Large intestine (tissue), 12 donors: ENCODE measurements at places on chromosomes 6 and 20.

GRCh38 chr6:112085286-112086065, 1.8 kb downstream of the TUBE1 start:
- DNase-seq = no peak

DNA sequence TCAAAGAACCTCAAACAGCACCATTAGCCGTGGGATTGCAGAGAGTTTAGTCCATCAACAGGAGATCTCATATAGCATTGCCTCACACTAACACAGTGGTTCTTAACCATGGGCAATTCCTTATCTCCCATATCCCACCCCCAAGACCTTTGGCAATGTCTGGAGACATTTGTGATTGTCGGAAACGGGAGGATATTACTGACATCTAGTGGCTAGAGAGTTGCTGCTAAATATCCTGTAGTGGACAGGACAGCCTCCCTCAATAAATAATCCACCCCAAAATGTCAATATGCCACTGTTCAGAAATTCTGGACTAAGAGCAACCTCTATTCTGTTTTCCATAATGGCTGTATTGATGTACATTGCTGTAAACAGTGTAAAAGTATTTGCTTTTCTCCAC, 210.1 kb upstream of the CCN2 start:
- peak; percentile 29 for DNase-seq

GRCh38 chr20:12775041-12775440, 233.7 kb upstream of the SPTLC3 start:
- DNase-seq = no peak

DNA sequence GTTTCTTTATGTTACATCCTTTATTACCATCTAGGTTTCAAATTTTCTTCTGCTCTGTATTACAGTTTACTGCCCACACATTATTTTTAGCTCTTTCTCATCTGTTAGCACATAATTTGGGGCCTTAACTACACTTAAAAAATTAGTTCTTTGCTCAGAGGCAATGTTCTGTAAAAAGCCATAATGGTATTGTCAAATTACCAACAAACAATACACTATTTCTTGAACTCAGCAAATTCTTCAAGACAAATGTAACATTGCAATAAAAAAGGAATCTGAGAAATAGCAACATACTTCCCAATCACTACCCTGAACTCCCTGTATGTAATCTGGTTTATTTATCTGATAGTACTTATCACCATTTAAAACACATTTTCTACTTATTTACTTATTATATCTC, 448.6 kb upstream of the OPRM1 start:
- DNase-seq = no peak

DNA sequence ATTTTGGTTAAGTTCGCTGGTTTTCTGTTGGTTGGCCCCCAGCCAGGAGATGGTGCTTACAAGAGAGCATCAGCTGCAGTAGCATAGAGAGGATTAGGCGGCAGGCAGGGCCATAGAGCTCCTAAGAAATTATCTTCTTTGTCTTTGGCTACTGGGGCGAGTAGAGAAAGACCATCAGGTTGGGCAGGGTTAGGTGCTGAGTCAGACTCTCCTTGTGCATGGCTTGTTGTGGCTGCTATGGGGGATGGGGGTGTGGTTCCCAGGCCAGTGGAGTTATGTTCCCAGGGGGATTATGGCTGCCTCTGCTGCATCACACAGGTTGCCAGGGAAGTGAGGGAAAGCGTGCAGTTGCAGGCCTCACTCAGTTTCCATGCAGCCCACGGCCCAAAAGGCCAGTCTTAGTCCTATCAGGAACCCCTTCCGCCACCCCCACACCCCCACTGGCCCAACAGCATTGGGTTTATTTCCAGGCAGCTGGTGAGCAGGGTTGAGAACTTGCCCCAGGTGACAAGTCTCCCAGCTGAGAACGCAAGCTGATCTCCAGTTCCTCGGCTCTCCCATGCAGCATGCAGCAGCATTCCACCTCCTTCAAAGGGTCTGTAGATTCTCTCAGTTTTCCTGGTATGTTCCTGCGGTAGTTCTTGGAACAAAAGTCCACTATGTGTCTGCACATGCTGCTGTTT, 243.7 kb downstream of the UTRN start:
- no peak for DNase-seq

DNA sequence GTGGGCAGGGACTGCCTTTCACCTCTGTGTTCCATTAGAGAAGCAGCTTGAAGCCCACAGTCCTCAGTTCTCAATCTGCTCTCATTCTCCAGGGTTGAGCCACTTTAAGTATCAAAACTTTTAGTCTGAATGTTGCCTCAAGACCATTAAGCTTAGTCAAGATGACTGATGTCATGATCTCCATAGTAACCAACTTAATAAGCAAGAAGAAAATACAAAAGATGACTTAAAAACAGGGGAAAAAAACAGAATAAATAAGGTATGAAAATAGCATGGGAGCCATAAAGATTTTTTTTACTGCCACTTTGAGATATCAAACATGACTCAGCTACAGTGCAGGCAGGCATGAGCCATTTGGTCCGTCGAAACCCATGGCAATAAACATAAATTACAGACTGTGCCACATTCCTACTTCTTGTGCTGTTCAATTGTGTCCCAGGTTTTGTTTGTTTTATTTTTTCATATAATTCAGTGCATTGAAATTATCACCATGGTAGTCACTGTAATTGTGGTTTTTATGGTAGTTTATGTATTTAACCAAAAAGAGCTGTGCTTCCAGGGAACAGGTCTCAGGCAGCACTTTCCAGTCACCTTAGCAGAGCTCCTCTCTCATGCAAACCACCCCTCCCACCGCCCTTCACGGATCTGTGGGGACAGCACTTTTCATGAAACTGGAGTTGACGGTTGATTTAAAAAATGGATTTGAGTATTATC, 156.5 kb upstream of the INSM1 start:
- peak; percentile 16 for DNase-seq

DNA sequence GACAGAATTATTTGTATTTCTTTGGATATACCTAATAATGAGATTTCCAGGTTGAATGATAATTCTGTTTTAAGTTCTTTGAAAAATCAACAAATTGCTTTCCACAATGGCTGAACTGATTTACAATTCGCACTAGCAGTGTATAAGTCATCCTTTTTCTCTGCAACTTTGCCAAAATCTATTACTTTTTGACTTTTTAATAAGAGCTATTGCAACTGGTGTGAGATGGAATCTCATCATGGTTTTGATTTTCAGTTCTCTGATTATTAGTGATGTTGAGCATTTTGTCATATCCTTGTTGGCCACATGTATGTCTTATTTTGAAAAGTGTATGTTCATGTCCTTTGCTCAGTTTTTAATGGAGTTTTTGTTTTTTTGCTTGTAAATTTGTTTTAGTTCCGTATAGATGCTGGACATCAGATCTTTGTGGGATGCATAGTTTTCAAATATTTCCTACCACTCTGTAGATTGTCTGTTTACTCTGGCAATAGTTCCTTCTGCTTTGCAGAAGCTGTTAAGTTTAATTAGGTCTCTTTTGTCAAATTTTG, 409.8 kb upstream of the CITED2 start:
- DNase-seq = no peak

DNA sequence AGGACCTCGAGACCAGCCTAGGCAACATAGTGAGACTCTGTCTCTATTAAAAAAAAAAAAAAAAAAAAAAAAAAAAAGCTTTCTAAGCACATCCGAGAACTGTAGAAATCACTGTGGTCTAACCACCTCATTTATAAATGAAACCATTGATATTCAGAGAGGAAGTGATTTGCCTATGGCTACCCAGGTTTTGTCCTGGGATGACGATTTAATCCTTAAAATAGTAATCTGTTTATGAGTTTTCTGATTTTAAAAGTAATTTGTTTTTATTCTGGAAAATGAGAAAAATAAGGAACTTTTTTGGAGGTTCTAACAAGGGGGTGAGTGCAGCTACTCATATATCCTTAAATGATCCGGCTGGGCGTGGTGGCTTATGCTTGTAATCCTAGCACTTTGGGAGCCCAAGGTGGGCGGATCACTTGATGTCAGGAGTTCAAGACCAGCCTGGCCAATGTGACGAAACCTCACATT, 6.5 kb upstream of the BTN3A2 start:
- DNase-seq = no peak

DNA sequence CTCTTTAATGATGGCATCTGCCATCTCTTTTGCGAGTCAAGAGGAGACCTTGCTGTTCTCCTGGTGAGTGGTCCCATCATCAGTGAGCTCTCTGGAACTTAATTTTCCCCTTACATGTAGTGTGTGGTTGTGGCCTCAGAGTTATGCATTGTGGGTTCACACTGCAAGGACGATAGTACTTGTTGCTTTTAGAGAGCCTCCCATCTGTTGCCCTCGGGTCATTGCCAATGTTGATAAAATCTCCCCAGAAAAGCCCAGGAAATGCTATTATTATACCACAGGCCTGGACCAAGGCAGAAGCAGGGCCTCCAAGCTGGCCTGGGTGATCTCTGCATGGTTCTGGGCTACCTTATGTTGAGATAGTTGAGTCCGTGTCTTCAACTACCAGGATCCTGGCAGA, 241.6 kb downstream of the BMP7 start:
- no peak for DNase-seq

- DNase-seq = no peak
Observed at GRCh38 chr6:131029626-131030297, 33.3 kb downstream of the EPB41L2 start.

DNA sequence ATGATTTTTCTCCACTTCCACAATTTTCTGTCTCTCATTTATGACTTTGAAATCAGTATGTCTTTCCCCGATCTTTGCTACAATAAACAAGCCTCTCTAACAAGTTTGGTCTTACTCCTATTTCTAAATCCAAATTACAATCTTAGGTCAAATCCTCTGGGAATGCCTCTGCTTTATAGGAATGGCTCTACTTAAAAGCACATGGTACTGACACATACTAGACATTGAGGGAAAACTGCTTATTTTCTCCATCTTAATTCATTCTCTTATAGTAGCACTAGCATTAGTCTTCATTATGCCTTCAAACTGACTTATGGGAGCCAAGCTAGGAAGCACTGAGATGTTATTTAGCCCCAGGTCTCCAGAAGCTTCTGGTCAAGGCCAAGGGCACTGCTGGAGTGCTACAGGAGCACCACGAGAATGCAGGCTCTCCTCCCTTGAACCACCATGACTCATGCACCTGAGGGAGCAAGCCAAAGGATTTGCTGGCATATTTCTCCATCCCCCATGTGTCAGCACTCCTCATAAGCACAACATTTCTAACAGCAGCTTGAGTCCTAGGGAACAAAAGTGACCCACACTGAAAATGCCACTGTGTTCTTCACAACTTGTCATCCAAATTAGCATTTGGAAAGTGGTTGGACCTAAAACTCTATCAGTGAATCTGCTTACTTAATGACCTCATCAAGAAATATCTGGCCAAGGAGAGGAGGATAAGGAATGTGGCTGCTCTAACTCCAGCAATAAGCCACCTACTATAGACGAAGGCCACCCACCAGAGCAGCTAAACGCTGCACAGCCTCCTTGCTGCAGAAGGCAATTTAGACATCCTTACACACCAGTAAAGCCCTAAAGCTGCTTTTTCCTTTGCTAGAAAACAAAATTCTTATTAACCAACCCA, 156.8 kb upstream of the KCNQ5 start:
- no peak for DNase-seq

- no peak for DNase-seq
Observed at GRCh38 chr6:21845439-21846140, 252.0 kb downstream of the SOX4 start.

- peak; percentile 94 for DNase-seq
Observed at GRCh38 chr6:80638213-80639055, 532.0 kb downstream of the BCKDHB start.

DNA sequence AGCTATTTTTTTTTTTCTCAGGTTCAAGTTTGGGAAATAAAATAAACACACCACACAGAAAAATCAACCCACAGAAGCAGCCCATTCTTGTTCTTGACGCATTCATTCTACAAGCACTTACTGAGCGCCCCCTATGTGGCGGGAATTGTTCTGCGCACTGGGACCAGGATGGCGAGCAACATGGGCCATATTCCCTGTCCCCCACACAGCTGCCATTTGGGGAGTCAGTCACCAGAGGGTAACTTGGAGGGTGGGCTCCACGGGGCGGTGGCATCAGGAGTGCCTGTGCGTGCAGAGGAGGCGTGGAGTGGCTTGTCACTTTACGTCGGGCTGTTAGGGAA, 185.0 kb upstream of the PDE10A start:
- DNase-seq = no peak

DNA sequence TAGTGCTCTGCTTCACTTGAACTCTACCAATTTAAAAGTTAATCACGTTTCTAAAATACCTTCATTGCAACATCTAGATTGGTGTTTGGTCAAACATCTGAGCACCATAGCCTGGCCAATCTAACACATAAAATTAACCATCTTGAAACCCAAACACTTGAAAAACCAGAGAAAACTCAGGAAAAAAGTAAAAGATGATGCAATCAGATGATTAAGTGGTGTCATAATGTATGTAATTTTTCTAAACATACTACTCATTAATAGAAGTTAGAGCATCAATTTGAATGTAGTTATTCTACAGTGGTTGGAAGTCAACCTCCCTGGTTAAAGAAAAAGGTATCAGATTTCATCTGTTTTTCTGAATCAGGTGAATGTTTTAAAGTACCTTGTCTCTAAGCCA, 228.6 kb upstream of the ID4 start:
- no peak for DNase-seq

GRCh38 chr20:10637563-10637962, 36.2 kb downstream of the JAG1 start:
- DNase-seq = no peak

DNA sequence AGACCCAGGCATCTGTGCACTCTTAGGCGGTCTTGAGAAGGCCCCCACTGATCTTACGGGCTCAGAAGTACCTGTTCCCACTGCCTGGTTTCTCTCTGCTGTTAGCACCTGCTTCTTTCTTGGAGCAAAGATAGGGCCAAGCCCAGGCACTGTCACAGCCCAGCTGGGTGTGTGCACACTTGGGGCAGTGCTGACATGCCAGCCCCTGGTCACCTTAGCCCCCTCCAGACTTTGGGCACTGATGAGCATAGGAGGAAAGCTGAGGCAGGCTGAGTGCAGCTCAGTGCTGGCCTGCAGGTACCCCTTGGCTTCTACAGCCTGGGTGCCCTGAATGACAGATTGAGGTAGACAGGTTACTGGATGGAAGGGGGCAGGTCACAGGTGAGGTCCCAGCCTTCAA, 105.7 kb upstream of the AHI1 start:
- DNase-seq = no peak

DNA sequence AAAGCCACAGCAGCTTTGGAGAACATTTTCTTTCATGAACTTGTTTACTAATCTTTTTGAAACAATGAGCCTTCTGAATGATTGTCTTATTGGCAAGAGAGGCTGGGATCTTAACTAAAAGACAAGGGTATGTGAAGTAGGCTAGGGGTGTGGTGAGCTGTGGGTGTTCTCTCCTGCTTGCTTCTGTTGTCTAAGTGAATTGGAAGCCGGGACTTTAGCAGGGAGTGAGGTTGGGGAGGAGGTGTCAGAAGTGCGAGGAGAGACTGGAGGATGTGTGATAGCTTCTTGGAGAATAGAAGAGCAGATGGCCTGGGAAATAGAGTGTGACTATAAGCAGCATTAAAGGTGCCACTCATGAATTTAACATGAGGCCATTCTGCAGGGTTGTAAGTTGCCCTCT, 562.8 kb downstream of the UTRN start:
- DNase-seq = no peak

- no peak for DNase-seq
Observed at GRCh38 chr6:138533667-138534066, 34.4 kb upstream of the NHSL1 start.

- DNase-seq = no peak
Observed at GRCh38 chr6:29975561-29975907, 33.2 kb downstream of the HLA-A start.

- peak; percentile 4 for DNase-seq
Observed at GRCh38 chr6:26743157-26743821, 83.7 kb upstream of the ZNF322 start.
